ENCODE measurements at places on chromosomes 4 and X.

DNA sequence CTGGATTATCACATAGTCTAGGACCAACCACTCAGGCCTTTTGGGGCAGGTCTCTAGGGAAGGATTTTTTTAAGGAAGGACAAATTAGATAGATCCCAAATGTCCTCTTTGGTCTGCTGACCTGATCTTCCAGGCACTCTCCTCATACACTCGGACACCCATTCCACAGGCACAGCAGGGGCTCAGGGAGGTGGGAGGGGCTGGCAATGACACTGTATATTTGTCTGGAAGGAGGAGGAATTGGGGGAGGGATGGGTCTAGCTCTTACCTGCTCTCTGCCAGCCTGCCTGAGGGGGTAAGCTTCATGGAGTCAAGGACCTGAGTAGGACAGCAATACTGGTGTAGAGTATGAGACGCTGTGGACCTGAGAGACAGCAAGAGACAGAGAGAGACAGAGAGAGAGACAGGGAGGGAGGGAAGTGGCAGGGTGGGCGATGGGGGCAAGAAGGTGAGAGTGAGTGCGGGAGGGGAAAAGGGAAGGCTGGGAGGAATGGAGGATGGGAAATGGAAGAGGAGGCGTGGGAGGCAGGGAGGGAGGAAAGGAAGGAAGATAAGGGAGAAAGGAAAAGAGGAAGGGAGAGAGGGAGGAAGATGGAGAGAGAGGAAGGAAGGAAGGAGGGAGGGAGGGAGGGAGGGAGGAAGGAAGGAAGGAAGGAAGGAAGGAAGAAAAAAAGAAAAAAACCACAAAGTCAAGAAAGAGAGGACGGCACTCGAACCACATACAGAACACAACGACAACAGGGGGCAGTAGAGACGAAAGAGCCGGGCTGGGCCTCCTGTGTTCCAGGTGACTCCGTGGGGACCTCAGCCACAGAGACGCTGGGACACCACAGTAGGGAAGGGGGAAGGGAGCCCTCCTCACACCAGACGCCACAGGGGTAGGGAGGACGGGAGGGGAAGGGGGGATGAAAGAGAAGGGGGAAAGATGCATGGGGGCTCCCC, 1.8 kb downstream of the IQSEC2 start:
- no peak overlapping the region for H3K4me3 ChIP-seq
- no peaks in the 10 kb centered on the region for H3K36me3 ChIP-seq
- no peak overlapping the region for H3K27ac ChIP-seq
- no peaks in the 10 kb centered on the region for H3K27me3 ChIP-seq

DNA sequence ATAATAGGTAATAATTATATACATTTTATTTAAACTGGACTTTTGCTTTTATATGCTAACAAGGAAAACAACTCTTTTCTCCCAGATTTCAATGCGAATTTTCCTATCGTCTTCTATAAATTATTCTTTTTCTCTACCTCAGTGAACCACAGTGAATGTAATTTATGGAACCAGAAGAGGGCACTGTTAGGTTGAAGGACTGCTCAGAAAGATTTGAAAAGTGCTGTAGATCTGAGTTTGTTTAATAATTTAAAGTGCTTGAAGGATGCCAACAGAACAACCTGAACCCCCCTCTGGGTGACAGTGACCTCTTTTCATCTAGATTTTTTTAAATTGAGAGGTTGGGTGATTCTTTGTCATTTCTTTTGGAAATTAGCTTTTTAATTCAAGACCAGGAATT, 54.9 kb downstream of the PHOX2B start:
- H3K27me3 ChIP-seq, result peaks cover 5% of the 10 kb centered on the region
- peak; percentile 24 for DNase-seq

GRCh38 chr4:46404981-46405380, 15.1 kb upstream of the GABRA2 start:
- DNase-seq, result no peak
- H3K36me3 ChIP-seq, result no peaks in the 10 kb centered on the region
- no peak overlapping the region for H3K4me3 ChIP-seq
- no peak overlapping the region for H3K27ac ChIP-seq
- H3K27me3 ChIP-seq, result no peaks in the 10 kb centered on the region
- H3K4me1 ChIP-seq, result no peaks in the 10 kb centered on the region

DNA sequence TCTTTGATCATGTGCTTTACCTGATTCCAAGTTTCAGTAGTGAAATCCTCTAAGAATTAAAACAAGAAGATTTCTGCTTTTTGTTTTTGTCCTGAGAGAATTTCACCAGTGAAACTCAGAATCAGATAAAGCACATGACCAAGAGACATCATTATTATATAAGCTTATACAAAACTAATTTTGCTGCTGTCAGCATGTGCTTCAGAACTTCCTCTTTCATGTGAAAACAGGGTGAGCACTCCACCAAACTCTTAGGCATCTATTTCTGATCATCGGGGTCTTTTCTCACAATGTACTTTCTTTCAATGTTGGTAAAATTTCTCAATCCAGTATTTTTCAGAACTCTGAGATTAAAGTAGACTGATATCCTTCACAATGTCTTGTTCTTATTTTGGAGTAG, 152.1 kb downstream of the SLC39A8 start:
- peak; percentile 13 for DNase-seq
- H3K4me3 ChIP-seq, result no peak overlapping the region
- H3K27ac ChIP-seq, result no peak overlapping the region
- no peaks in the 10 kb centered on the region for H3K36me3 ChIP-seq

- H3K27me3 ChIP-seq, result no peaks in the 10 kb centered on the region
- DNase-seq, result no peak
- no peaks in the 10 kb centered on the region for H3K4me1 ChIP-seq
- no peak overlapping the region for H3K27ac ChIP-seq
- no peaks in the 10 kb centered on the region for H3K36me3 ChIP-seq
- H3K4me3 ChIP-seq, result no peak overlapping the region
These were observed 160.4 kb upstream of the MAMLD1 start for GRCh38 chrX:150202641-150203247.

Measured in common myeloid progenitor, CD34-positive (primary cell).